GF-D8 (cell line): ENCODE measurements at places on chromosomes 3 and 15.

DNA sequence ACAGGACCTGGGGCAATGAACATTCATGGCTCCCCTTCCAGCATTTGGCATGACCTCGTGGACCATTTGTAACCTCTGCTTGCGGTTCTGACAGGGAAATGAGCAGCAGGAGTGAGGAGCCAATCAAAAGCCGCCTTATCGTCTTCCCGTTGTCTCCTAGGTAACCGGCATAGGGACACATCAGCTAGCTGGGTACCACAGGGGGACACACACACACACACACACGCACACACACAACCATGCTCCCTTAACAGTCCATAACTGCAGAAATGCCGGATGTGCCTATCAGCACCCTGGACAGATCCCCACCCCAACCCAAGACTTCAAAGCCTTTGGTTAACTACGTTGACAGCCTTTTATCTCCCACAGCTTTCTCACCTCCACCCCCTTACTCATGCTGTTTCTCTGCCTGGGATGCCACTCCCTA is 53.4 kb upstream of the CCDC174 start:
- DNase-seq: no peak

DNA sequence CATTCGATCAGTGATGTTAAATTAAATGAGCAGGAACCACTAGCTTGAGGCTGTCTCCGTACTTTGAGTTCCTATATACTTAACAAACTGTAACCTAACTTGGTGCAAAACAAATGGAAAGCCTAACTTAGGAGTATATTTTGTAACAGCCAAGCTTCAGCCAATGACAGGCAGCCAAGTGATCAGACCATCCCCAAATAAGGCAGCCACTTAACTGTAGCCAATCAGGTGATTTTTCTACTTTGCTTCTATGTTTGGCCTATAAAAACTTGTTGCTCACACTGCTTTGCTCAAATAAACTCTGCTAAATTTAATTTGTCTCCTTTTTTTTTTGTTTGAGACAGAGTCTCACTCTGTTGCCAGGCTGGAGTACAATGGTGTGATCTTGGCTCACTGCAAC is 19.3 kb upstream of the ZNF770 start:
- no peak for DNase-seq

- no peak for DNase-seq
Observed at GRCh38 chr3:161347726-161348125, 23.6 kb downstream of the SPTSSB start.

DNA sequence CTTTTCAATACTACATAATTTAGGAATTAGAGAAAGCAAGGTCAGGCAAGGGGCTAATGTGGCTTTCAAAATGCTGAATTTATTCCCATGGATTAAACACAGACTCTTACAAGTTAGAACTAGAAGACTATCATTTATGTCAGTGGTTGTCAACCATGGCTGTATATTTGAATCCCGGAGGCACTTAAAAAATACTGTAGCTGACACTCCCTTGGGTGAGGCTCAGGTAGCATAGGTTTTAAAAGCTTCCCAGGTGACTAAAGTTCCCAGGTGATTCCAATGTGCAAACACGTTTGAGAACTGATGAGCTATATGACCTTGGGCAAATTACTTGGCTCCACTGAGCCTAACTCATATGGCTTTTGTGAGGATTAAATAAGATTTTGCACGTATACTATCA is 29.6 kb downstream of the AAGAB start:
- no peak for DNase-seq
